ENCODE measurements at places on chromosomes 16 and 17.

DNA sequence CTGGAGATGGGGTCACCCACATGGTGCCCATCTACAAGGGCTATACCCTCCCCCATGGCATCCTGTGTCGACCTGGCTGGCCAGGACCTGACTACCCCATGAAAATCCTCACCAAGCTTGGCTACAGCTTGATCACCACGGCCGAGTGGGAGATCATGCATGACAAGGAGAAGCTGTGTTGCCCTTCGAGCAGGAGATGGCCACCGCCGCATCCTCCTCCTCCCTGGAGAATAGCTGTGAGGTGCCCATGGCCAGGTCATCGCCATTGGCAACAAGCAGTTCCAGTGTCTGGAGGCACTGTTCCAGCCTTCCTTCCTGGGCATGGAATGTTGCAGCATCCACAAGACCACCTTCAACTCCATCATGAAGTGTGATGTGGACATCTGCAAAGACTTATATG, 5.3 kb upstream of the FLCN start:
- DNase-seq = no peak

DNA sequence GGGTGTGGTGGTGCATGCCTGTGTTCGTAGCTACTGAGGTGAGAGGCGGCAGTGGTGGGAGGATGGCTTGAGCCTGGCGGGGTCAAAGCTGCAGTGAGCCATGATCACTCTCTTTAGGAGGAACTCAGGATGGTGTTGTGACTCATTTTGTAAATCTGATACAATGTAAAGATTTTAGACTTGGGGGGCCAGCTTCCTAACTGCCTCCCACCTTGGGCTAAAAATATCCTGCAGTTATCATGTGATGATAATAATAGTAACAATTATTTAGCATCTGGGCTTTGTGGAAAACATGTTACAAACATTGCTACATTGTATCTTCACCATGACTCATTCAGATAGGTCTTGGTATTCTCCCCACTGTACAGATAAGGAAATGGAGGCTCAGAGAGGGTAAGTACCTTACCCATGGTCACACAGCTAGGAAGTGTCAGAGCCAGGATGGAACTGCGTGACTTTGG, 7.4 kb downstream of the CTNS start:
- no peak for DNase-seq

DNA sequence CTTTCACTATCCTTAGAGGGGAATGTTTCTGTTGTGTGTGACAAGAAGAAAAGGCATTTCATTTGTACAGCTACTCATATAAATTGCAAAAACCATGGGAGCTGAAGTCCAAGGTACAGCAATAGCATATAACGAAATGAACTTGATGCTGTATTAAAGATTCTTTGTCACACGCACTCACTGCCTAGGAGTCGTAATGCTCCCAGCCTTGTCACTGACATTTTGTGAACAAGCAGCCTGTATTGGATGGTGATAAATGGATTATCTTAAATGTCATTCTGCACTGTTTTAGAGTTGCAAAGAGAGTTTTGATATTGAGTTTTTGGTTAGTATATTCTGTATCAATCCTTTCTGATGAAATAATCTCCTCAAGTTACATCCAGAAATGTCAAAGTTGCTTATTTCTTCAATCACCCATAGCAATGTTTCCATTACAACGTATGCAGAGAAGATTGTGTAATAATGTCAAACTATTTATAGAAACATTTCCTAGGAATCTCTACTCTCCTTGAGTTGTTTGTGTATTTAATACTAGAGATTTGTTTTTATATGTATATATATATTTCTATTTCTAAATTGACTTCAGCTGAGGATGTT, 270.6 kb downstream of the FTO start:
- no peak for DNase-seq

- no peak for DNase-seq
Measured at GRCh38 chr16:81655469-81656162, 123.5 kb upstream of the PLCG2 start.

- DNase-seq = no peak
Measured at GRCh38 chr17:40618754-40619625, 28.6 kb downstream of the SMARCE1 start.

- no peak for DNase-seq
Measured at GRCh38 chr17:1583556-1583955, 21.0 kb upstream of the PITPNA start.

GRCh38 chr17:29645515-29646051, 22.9 kb upstream of the CORO6 start:
- no peak for DNase-seq

DNA sequence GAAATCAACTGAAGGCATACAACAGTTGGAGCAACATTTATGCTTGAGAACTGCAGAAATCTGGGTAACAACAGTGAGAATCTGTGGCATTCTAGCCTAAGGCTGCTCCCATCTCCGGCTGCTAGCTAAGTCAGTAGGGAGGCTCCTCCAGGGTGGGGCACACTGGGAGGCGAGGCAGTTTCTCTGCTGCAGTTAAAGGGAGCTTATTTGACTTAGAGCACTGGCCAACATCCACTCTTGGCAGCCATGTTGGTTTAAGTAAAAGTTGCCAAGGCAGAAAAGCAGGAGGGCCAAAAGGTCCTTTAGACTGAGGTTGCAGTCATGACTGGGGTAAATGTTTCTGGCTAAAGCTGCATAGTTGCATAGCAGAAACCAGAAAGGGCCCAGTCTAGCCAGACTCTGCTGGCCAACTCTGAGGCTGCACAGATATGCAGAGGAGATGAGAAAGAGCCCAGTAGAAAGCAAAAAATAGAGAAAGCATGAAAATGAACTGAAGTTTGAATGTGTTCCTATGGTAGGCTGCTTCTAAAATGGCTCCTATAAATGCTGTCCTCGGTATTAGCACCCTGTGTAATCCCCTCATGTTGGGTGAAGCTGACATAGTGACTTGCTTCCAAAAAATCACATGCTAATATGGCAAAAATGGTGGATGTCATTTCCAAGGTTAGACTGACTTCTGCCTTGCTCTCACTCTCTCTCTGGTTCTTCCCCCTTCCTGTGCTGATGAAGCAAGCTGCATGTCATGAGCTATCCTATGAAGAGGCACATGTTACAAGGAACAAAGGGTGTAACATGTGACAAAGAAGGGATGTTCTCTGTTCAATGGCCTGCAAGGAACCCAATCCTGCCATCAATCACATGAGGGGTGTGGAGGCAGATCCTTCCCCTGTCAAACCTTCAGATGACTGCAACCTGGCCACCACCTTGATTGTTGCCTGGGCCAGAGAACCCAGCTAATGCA, 3.7 kb upstream of the C16orf78 start:
- DNase-seq = no peak

DNA sequence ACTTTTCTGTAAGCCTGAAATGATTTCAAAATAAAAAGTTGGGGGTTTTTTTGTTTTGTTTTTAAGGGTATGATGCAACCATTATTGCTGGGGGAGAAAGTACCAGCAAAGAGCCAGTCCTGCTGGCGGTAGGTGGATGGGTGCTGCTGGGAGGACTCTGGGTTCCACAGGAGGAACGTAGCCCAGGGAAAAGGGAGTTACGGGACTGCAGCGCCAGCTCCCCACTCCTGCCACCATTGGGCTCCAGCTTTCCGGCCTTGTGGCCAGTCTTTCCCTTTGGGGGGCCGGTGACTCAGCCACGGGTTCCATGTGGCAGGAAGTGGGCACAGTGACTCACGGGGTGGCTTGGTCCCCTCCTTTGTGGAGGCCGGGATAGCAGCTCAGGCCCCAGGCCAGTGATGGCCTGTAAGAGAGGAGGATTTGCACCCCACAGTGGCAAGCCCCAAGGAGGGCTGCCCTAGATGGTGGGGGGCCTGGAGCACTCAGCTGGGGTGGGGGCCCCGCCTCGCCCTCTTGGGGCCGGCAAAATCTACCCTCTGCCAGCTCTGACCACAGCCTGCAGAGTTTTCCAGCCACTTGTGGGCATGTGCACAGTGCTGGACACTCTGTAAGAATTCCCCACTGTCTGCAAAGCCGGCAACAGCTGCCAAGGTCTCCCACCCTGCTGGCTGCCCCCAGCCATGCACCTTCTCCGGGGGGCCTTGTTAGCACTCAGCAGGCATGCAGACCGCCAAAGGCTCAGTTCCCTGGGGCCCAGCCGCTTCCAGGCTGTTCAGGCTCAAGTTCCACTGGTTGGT, 30.4 kb downstream of the SOCS3 start:
- no peak for DNase-seq

DNA sequence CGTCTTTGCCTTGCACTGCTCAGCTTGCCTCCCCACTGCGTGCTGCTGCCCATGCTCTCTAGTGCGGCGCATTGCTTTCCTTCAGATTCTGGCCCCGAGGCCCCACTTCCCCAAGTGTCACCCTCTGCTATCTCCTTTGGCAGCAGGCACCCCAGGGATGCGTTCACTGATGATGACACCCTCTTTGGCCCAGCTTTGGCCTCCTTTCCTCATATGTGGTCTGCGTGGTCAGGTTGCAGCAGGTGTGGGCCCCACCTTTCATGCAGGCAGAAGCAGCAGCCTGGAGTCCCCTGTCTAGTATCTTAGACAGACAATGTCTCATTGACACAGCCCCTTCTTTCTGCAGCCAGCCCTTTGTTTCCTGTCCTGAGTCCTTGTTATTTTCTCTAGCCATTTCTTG, 4.8 kb upstream of the CCL3 start:
- no peak for DNase-seq

- no peak for DNase-seq
Measured at GRCh38 chr17:8986295-8986694, 20.8 kb upstream of the PIK3R5 start.

GRCh38 chr16:88920618-88921590, 54.4 kb upstream of the PABPN1L start:
- DNase-seq = no peak

GRCh38 chr17:2954898-2955445, 108.4 kb downstream of the OR1D5 start:
- DNase-seq = no peak

DNA sequence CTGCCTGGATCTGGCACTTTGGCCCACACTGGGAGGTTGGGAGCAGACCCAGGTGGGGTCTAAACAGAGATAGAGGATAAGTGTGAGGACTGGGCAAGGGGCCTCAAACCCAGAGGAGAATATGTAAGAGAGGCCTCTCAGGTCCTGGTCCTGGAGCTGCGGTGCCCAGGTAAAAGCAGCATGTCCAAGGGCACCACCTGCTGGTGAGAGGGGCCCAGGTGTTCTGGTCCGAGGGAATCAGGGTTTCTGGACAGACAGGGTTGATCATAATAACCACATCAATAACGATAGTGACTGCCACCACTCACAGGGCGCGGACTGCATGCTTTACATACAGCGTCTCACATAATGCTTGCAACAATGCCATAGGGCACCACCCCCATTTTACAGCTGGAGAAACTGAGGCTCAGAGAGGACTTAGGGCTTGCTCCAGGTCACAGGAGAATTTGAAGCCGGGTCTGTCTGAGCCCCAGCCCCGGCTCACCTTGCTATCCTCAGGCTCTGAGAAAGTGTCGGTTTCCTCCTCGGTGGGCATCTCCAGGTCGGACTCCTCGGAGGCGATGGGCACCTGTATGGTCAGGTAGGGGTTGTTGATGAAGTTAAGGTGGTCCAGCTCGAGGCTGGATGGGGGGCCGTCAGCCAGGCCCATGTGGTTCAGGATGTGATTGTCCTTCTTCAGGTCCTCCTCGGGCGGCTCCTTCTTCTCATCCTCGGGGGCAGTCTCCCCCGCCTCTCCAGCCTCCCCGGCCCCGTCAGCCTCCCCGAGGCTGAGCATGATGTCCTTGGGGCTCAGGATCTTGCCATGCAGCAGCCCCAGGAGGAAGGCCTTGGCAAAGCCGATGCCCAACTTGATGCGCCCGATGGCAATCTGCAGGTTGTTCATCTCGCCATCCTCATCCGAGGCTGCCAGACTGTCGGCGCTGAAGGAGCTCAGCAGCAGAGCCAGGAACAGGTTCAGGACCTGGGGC, 19.1 kb upstream of the CD79B start:
- DNase-seq = peak; percentile 25

DNA sequence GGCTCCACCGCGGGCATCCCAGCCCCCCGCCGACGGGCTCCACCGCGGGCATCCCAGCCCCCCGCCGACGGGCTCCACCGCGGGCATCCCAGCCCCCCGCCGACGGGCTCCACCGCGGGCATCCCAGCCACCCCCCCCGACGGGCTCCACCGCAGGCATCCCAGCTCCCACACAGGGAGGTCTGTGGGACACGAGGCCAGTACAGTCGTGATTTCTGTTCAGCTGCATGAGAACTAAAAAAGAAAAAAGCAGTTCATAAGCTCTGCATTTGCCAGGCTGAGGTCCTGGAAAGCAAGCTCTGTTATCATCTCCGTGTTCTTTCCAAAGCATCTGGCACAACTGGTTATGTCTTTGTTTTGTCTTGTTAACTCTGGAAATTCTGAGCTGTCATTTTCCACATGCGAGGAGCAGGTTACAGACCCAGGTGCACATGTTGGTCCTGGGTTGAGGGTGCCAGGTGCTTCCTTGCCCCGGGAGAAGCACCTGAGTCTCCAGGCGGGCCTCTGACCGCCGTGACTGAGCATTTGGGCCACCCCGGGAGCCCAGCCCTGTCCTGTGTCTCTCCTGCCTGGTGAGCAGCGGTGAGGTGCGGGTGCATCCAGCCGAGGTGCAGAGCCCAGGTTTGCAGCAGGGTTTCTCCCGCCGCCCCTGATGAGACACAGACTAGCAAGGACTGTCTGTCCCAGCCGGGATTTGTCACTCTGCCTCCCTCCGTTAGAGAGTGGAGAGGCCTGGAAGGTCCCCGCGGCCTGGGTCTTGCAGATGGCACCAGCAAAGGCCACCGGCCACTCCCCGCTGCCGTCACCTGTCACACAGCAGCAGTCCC, 9.9 kb upstream of the WFIKKN1 start:
- DNase-seq = no peak

GRCh38 chr17:72539981-72540897, 419.4 kb downstream of the SOX9 start:
- DNase-seq = peak; percentile 46

DNA sequence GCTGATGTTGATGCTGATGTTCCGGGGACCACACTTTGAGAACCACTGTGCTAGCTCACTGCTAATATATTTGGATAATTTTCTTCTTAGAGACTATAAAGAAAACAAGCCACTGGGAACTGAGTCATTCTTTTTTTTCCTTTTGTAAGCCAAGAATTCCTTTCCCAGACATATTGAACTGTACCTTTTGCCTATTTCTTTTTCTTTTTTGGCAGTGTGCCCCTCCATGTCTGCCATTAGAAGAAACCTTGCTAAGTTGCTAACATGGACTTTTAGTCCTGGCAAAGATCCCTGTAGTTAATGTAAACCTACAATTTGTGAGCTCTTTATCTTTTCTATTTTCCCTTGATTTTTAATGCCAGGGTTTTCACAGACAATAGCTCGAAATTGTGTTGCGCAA, 17.3 kb upstream of the ERCC4 start:
- no peak for DNase-seq
